ENCODE measurements at places on chromosomes 11 and 22.

DNA sequence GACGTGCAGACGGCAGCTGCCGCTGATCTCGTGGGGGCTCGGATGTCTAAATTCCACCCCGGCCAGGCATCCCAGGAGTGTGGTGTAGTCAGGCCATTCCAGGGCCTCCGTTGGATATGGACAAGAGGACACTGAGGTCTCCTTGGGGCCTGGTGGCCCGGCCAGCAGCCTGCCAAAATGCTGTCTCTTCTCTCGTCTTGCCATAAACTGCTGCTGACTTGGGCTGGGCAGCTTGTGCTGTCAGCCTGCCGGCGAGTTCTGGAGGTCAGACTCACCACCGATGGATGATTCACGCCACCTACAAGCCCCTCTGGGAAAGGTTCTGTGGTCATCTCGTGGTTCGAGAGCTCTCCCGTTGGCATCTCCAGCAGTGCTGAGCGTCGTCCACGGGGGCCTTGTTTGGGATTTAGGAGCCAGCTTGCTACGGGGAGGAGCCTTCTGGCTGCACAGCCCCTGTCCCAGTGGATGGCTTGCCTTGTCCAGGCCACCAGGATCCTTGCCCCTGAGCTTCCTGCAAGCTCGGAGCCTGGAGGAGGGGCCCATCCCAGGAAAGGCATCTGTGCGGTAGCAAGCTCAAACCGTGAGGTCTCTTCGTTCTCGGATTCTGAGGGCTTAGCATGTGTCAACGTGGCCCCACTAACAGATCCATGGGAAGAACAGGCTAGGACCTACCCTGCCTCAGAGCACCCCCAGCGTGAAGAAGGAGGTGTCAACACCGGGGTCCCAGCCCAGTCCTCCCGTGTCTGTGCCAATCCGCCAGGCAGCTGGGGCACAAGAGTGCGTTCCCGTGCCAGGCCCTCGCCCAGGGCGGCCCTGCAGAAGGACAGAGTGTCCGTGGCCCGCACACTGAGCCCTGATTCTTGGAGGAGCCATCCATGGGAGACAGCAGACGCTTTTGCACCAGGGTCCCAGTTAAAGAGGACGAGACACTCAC, 1114.1 kb downstream of the BRD1 start:
- DNase-seq: no peak

- no peak for DNase-seq
Measured at GRCh38 chr11:76424379-76424778, 20.4 kb upstream of the EMSY start.

- no peak for DNase-seq
Measured at GRCh38 chr11:114367244-114367957, 32.9 kb downstream of the C11orf71 start.

- no peak for DNase-seq
Measured at GRCh38 chr11:61131998-61132555, 29.1 kb downstream of the VPS37C start.

- DNase-seq: no peak
Measured at GRCh38 chr22:49152127-49152938, 675.3 kb downstream of the BRD1 start.

GRCh38 chr22:44730022-44730393, 22.4 kb upstream of the ARHGAP8 start:
- DNase-seq: no peak

DNA sequence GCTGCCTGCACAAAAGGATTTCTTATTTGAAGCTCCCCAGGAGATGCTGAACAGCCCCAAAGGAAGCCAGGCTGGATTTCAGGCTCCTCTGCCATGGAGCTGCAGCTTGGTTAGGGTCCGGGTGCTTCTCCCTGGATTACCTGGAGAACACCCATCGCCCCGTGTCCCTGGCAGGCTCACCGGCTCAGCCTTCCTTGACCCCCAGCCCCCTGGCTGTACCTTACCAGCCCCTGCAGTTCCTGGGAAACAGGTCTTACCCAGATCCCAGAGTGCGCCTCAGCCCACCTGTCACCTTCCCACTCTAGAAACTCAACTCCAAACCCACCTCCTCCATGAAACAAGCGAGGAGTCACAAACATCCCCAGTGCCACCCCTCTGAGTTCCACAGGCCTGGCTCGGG, 45.3 kb upstream of the CD5 start:
- DNase-seq: no peak

DNA sequence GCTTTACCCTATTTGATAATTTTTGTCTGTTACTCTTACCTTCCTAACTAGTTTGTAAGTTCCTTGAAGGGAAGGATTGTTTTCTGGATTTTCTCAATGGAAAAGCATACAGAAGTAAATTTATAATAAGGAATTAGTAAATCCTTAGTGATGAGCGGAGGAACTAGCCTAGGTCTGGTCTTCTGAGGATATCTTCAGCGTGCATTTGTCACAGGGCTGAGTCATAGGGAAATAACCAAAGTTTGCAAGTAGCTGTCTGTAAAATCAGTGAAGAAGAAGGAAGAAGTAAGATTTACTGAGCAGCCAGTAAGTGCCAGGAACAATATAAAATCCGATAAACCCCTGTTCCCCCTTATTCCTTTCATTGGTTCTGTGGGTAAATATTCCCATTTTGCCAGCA, 162.7 kb upstream of the SORL1-AS1 start:
- DNase-seq: no peak

Measured in activated T-cell treated with anti-CD3 and anti-CD28 coated beads for 48 hours (primary cell).